Cortex of kidney (tissue), 1 donor: ENCODE measurements at places on chromosomes 5 and 9.

DNA sequence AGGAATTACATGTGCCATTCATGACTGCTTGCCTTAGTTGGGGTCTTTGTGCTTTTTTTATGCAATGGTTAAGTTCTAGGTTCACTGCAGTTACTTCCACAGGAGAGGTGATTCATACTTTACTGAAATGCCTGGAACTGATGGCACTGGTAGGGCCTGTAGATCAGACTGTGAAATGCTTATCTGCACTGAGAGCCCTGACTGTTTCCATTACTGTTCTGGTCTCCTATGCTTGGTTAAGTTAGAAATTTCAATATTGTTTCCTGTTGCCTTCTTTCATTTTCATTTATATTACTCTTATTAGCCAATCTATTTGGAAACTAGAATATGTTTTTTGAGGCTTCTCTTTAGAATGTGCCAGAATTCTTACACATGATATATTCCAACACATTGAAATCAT lies 484.1 kb upstream of the SEMA6A start:
- DNase-seq = no peak

DNA sequence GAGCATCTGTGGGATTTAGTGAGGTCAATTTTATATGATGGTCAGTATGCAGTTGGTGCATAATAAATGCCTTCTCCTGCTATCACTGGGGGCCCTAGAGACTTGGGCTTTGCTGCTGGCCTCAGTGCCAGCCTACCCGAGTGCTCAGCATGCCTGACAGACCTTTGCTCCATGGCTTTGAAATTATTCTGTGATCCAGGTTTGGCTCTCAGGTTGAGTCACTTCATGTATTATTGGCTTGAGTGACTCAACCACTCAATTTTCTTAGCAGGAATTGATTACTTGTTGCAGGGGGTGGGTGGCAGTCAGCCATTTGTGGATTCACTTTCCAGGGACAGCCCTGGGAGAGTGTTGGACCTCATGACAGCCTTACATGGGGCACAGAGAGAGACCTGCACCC lies 13.5 kb downstream of the SLC25A48 start:
- no peak for DNase-seq

DNA sequence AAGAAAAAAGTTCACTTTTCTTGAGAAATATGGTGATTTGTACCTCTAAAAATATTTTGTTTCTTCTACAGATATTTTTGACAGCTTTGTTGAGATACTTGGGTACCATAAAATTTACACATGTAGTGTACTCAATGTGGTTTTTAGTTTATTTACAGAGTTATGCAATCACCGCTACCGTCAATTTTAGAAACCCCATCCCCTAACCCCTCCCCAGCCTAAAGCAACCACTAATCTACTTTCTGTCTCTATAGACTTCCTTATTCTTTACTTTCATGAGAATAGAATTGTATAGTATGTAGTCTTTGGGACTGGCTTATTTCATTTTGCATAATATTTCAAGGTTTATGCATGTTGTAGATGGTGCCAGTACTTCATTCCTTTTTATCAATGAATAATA lies 45.0 kb upstream of the TDRD7 start:
- no peak for DNase-seq

DNA sequence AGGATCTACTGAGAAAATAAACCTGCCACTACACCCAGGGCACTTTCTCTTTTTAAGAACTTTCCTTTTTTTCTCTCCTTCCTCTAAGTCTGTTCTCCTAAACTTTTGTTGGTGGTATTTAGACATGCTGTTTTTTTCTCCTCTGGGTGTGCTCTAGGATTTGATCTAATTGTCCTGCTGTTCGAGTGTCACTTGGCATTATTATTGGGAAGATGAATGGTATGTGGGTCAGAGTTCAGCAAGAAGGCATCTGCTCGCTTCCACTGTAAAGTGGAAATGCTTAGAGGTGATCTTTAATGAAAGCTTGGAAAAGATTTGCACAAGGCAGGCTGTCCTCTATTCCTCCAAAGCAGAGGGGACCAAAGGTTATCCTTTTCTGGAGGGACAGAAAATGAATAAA lies 1.3 kb upstream of the PLPPR1 start:
- no peak for DNase-seq

DNA sequence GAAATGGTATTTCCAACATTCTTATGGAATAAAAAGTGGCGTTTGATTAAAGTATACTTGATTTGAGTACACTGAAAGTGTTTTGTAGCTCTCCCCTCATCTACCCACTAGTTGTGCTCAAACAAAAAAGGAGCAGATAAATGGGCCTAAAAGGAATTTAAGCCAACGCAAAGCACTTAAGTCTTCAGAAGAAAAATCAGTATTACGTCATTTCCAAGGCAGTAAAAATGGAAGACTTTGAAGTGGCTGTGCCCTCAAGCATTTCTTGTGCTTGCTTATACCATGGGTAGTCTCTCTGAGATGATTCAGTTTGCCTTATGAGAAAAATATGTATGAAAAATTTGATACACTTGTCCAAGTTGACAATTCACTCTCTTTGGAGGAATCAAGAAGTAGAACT lies 279.9 kb upstream of the CD180 start:
- no peak for DNase-seq

DNA sequence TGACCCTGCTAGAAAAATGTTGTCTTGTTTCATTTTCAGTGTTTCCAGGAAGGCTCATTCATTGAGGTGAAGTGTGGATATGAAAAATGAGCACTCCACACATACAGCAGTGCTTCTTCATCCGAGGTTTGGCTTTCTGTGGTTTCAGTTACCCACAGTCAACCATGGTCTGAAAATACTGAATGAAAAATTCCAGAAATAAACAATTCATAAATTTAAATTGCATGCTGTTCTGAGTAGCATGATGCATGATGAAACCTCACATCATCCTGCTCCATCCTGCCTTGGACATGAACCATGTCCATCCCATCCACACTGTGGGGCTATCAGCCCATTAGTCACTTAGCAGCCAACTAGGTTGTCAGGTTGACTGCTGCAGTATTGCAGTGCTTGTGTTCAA lies 10.4 kb upstream of the SLC45A2 start:
- DNase-seq = no peak

DNA sequence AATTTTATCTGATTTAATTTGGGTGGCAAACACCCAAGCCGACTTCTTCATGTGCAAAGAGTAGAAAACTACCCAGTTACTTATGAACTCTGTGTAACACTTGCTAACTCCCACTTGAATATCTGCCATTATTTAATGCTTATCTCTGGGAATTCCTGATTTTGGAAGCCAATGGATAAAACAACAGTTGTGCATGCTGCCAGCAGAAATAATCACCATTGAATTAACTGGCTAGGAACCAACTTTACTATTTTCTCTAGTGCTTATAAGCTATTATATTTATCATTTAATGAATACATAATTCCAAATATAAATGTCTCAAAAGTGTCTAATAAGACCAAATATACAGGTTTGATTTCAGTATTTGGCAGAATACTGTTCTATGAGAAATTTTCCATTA lies 85.7 kb downstream of the IZUMO3 start:
- DNase-seq = no peak
